NCI-H1930 (cell line): ENCODE measurements at places on chromosomes 7 and 10.

DNA sequence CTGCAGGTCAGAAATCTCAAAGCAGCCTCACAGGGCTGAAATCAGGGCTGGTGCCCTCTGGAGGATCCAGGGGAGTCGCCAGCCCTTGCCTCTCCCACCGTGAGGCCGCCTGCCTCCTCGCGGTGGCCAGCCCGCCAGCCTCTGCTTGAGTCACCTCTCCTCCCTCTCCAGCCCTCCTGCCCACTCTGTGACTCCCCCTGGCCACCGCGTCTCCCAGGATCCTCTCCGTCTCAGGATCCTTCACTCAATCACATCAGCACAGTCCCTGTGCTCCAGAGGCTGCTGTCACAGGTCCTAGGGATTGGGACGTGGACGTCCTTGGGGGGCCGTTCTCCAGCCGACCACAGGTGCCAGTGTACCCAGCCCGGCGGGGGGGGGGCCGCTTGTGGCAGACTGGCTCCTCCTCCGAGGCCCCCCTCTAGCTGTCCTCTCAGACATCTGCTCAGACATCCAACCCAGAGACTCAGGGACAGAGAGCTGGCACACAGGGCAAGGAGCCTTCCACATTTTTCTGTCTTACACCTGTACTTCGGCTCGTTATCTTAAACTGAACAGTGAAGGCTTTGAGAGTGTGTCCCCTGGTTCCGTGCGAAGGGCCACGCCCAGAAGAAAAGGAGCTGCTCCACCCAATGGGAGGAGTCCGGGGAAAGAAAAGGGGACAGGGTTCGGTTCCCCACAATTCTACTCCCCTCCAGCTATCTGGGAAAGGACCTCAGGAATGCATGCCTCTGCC is 9.4 kb upstream of the PPP2R2D start:
- no peak for DNase-seq

DNA sequence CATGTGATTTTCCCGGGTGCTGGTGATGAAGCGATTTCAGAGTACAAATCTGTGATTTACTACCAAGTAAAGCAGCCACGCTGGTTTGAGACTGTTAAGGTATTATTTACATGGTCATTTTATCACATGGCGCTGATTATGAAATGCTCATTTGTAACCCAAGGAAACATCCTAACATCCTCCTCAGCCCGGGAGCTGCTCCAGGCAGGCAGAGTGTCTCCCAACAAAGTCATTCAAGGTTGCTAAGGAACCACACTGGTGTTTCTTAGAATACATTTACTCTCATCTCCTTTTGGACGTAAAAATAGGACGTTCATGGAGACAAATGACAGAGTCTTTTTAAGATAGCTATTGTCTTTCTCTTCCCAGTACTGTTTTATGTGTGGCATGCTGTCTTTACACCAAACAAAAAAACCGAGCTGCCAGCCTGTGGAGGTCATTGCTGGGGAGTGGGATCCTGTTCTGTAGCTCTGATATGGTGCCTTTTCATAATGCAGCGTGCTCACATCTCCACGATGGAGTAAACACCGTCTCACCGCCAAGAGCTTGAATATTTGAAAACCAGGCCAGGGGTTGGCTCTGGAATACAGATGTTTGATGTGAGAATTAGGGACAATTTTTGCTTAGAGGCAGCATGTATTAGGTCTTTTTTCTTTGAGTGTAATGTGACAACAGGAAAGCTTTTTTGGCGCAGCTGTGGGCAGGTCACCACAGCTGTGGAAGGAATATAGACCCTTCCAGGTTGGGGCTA is 119.6 kb downstream of the DOCK1 start:
- DNase-seq, result no peak

DNA sequence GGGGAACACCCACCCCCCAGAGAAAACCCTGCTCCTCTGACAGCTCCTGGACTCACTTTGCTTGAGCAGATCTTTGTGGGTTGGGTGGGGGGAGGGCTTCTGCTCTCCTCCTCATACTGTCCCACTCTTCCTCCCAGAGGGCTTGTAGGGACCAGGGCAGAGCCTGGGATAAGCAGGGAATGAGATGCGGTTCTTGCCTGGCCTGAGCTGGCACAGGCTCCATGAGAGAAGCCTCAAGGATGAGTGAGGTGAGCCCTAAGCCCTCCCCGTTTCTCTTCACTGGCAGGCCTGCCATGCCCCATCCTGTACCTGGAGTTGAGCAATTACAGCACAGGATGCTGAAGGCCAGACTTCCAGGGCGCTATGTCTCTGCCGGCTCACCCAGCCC is 134.7 kb downstream of the ADAM12 start:
- no peak for DNase-seq

GRCh38 chr7:7263297-7264230 is 81.2 kb downstream of the C1GALT1 start:
- no peak for DNase-seq

GRCh38 chr10:6711408-6711841 is 131.3 kb upstream of the PRKCQ start:
- no peak for DNase-seq

- no peak for DNase-seq
Measured at GRCh38 chr7:79347351-79347750, 106.1 kb downstream of the MAGI2 start.

- no peak for DNase-seq
Measured at GRCh38 chr7:101629171-101629570, at the start of gene MYL10. MYL10 (minus strand) TSS chr7:101629296; CDS start chr7:101629118, 178 bp downstream.

- no peak for DNase-seq
Measured at GRCh38 chr7:159311172-159311494, 166.5 kb upstream of the VIPR2 start.

DNA sequence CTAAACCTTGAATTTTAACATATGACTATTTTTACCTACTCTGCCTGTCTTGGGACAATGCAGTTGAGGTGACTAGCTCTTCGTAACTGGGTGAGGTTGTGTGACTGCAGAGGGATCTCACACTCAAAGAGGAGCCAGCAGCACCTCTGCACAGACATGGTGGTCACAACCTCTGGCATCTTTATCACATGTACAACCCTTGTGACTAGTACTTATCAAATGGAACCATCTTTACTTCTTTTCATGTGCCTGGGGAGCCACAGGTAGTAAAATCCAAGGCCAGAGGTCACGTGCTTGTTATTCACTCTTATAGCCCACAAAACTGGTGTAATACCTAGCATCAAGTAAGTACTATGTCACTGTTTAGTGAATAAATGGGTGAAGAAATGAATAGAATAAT is 244.3 kb downstream of the COBL start:
- no peak for DNase-seq

GRCh38 chr7:157876469-157877285 is 539.9 kb downstream of the DNAJB6 start:
- DNase-seq, result no peak

DNA sequence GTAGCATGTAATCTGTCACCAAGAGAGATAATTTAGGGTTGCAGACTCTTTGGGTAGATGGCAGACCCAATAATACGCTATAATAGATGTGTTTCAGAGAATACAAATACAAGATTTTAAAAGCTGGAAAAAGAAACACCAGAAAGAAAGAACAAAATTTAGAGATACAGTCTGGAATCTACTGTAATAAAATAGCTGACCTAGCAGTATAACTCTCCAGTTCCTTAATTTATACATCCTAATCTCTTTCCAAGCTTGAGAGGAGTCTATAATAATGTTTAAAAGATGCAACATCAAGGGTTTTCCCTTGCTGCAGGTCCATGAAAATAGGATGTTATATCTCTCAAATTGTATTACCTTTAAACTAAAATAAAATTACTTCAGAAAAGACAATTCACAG is 27.2 kb upstream of the GPR22 start:
- no peak for DNase-seq

DNA sequence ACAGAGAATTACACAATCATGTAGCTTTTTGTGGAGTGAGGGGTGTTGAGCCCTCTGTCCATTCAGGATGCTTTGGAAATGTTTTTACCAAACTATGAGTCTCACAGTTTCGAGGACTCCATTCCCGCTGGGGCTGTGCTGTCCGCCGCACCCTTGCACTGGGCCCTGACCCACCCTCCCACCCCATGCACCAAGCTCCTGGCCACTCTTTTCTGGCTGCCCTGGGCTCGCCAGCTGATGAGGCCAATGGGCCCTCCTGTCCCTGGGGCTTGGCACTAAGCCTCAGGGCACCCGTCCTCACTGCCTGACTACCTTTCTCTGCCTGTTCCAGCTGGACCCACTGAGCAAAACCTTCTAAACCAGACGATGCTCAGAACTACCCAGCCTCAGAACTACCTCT is 332.1 kb downstream of the PTPRN2 start:
- no peak for DNase-seq

- no peak for DNase-seq
Measured at GRCh38 chr10:44102726-44103255, 282.1 kb downstream of the CXCL12 start.

DNA sequence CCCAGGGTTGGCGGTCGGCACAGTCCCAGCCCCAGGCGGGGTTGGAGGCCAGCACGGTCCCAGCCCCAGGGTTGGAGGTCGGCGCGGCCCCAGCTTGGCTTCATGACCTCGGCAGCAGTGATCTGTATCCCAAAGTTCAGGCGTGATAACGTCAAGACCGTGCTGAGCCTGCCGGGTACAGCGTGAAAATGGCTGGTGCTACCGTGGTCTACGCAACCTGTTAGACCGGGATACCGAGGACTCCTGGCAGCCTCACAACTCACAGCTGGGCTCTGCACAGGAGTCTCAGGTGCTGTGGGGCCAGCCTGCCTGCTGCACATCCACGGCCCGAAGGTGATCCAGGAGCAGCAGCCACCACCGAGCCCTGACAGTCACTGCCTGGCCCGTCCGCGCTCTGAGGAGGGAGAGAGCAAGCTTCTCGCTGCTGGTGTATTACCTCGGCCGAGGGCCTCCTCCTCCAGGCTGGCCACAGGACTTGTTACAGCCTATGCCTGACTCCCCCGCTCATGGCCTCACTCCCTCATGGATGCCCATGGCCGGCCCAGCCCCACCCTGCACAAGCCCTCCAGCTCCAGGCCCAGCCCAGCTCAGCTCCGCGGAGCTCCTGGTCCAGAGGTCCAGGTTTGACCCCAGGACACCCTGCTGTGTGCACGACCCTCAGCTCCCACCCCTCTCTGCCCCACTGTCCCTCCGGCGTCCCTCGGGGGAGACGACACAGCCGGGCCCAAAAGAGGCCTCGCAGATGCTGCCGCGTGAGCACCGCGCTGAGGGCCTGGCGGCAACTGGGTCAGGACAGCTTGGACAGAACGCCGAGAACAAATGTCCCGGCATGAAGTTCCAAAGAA is 156.0 kb downstream of the ELFN1 start:
- no peak for DNase-seq

DNA sequence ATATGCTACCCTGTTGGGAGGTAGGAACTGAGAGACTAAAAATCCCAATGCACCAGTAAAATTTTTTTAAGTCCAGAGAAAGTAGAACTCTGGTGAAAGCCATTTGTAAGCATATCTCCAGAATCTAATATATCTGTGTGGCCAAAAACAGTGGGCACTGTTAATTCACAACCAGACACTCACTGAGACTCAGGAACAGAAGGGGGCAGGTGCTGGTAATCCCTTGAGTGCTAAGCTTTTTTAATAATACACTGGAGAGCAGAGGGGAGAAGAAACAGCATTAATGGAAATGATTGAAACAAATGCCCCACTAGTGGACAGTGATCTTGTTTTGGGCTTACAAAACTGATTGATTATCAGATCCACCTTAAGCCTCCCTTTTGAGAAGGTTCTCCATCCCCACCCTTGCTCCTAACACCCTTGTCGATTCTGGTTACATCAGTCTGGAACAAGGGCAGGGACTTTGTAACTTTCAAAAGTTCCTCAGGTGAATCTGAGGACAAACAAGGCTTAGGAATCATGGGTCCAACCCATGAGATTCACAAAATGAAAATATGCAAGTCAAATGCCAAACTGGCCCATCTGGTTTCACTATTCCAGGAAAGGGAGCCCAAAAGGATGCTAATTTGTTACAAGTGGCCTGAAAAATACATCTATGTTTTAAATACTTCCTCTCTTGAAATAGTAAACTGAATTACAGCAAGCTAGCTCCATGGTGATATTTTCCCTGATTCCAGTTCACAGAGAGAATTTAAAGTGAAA is 29.7 kb downstream of the PLXNA4 start:
- DNase-seq, result no peak

- DNase-seq, result no peak
Measured at GRCh38 chr7:44056681-44057080, 8.7 kb downstream of the PGAM2 start.

DNA sequence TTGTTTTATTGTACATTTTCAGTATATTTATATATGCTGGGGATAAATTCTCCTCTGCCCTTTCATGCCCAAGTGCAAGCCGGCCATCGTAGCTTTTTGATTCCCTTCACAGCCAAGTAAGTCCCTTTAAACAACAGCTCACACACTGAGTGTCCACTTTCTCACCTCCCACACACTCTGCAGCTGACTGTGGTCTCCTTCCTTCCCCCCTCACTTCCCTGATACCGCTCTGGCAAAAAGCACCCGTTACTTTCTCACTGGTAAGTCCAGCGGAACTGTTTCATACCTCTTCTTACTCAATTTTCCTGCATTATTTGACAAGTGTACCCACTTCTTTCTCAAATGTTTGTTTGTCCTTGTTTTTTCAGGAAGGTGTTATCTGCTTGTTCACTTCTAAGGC is 35.2 kb downstream of the MGAM start:
- DNase-seq, result no peak

DNA sequence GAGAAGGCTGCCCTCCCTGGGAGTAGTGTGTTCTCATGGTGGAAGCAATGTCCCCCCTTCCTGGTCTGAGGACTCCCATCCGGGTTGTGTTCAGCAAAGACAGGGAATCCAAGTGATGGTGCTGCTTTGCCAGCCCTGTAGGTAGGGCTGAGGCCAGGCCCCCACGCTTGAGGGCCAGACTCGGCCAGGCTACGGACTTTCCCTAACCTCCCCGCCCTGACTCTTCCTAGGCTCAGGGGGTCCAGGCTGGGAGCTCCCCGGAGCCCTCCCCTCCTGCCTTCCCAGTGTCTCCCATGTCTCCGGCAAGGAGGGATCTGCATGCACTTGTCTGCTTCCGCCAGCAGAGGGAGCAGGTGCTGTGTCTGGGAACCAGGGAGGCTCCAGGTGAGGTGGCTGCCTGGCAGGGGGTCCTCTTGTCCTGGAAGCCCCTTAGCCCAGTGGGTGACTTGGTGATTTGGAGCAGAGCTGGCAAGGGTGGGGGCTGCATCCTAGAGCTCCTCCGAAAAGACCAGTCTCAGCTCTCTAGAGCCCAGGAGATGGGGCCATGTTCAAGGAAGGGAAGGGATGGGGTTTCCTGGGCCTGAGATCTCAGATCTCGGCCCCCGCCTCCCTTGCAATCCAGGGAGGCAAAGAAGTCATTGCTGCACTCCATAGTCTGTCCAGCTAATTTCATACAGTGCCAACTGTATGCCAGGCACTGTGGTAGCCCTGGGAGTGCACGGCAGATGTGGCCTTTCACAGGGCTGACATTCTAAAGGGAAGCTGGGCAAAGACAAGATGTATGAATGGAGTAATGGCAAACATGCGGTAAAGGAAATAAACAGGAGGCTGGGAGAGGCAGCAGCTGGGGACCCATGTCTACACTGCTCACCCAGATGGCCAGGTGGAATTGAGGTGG is 20.3 kb upstream of the SFRP5 start:
- DNase-seq, result peak; percentile 52

- no peak for DNase-seq
Measured at GRCh38 chr10:90905925-90906324, 15.0 kb downstream of the ANKRD1 start.

DNA sequence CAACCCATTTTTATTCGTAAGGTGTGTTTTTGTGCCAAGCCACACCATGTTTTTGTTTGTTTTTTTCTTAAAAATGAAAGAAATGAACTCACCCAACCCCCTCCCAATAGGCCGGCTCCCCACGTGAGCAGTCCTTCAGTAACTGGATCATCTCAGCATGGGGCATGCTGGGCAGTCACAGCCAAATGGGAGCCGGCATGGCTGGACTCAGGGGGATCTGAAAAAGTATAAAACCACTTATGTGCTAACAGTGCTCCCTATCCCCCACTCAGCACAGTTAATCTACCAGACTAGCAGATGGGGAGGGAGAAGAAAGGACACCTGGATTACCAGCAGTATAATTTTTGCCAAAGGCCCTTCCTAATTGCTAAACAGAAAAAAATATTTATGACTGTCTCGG is 39.3 kb downstream of the BAZ1B start:
- no peak for DNase-seq
